Iris pigment epithelial cell (primary cell): ENCODE measurements at places on chromosomes 4 and X.

- no peak for DNase-seq
Observed at GRCh38 chrX:118724365-118724764, 3.0 kb upstream of the IL13RA1 start.

DNA sequence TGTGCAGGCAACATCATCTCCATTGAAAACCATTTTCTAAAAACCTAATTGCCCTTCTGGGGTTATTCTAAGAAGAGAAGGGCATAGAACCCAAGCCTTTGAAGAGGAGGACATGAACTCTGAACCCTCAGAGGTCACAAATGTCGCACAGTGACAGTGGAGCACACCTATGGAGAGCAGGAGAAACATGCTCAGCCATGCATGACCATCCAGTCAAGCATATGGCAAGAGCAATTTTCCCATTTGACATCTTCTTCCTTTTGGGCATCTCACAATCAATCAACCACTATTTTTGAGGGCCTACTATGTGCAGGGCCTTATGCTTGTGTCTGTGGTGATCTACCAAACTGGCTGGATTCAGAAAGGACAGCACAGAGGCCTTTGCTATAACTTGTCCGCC, 30.1 kb upstream of the AFF2 start:
- DNase-seq, result no peak

- peak; percentile 69 for DNase-seq
Observed at GRCh38 chr4:73869130-73870055, at the start of gene CXCL1. CXCL1 (plus strand) TSS chr4:73869393; CDS start chr4:73869471, 78 bp downstream.

DNA sequence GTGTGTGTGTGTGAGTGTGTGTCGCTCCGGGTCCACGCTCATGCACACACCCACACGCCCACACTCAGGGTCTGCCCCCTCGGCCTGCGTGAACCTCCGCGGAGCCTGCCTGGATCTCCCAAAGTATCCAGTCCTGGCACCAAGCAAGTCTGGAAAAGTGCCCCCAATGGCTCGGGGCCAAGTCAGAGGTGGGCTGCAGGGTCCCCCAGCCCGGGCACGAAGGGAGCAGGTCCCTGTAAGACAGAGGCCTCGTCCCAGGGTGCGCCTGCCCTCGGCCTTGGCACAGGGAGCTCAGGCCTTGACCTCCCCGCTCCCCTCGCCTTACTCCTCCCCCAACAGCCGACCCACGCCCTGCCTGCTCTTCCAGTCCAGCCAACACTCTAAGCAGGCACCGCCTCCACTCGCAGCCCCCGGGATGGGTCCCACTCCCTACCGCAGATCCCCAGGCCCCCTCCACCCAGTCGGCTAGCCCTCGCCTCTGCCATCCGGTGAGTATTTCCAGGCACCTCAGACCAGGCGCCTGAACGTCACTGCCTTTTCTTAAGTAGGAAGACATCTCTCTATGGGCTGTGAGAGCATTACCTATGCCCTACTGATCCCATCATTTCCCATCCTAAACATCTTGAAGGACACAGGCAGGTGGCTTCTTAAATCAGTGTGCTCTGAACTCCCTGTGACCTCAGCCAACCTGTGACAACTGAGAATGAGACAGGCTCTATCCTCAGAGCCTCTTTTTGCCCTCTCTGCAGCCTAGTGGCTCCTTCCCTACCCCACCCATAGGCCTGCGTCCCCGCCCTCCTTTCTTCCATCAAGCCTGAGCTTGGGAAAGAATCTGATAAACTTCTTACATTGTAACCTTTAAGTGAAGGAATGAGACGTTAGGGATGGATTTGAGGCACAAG, 704 bp downstream of the FAM114A1 start:
- DNase-seq, result peak; percentile 42

- DNase-seq, result no peak
Observed at GRCh38 chr4:65651031-65651430, 19.3 kb downstream of the EPHA5 start.

DNA sequence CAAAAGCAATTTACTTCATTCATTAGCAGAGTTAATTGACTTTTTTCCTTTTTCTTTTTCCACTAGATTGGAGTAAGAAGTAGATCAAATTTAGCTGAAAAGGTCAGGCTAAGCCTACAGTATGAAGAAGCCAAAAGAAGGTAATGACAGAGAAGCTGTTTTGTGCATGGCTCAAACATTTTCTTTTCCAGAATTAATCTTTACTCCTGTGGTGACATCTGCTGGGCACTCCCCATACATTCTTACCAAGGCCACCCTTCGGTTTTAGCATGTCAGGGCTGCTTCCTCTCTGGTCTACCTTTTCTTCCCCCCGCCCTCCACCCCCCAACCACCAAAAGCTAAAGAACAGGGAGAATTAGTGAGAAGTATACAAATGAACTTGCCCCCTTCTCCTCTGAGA, 70.2 kb downstream of the CLDN22 start:
- DNase-seq, result peak; percentile 58

DNA sequence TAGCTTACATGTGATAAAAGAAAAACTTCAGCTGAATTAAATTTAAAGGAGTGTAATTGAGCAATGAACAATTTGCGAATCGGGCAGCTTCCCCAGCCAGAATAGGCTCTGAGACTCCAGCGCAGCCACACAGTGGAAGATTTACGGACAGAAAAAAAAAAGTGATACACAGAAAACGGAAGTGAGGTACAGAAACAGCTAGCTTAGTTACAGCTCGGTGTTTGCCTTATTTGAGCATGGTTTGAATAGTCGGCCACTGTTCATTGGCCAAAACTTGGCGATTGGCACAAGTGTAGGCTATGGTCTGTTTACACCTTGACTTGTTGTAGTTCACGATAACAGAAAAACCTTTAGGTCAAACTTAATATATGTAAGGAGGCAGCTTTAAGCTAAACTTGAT, 16.7 kb upstream of the SUPT20HL1 start:
- DNase-seq, result no peak

DNA sequence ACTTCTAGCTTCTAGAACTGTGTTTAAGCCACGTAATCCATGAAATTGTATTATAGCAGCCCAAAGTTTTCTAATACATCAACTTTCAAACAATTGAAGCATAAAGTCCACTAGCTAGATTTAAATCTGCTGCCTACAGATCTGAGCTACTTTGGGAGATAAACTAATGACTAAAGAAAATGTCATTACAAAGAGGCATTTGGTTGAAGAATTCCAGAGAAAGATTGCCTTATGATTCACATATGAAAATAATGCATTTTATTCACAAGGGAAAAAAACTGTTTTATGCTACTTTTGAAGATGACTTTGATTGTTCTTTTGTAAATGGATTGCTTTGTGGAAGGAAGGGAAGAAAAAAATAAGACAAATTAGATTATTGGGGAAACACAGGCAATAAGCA, 124.1 kb upstream of the SLIT2 start:
- peak; percentile 22 for DNase-seq
